Lung microvascular endothelial cell (primary cell): ENCODE measurements at places on chromosomes 2 and 18. TPM values are rescaled to one million over a fixed set of nuclear protein-coding genes. Genes with fewer than 3 reads are reported as not detected.

PRSS56 gene
- not detected in 2 replicates for total RNA-seq

PCGF1 gene
- 7.0 and 8.3 TPM in 2 replicates for total RNA-seq

GPR45 gene
- not detected in 2 replicates for total RNA-seq

CAB39 gene
- total RNA-seq = 46.6 and 50.2 TPM in 2 replicates

KRCC1 gene
- total RNA-seq = 12.6 and 14.5 TPM in 2 replicates

GRP gene
- not detected in 2 replicates for total RNA-seq

TMEM163 gene
- total RNA-seq = 1.1 TPM in 1 of 2 replicates, not detected in the other
